ENCODE measurements at places on chromosomes 4 and X. TPM values are rescaled to one million over a fixed set of nuclear protein-coding genes. Genes with fewer than 3 reads are reported as not detected.

DNA sequence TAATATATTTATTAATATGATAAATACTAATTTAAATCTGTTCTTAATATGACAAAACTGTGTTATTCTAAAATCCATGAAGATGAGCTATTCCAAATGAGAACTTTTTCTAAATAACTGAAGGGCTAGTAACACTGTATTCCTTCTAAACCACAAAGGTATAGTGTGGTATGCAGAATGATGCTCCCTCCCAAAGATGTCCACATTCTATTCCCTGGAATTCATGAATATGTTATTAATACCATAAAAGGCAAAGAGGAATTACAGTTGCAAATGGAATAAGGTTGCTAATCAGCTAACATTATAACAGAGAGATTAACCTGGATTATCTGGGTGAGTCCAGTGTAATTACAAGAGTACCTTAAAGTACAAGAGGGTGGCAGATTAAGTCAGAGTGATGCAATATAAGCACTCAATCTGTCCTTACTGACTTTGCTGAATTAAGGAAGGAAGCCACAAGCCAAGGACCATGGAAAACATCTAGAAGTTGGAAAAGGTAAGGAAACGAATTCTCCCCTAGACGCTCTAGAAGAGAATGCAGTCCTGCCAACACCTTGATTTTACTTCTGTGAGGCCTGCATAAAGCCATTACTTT lies 20.7 kb upstream of the MAB21L2 start:
- no peaks in the 10 kb centered on the region for H3K27me3 ChIP-seq
- H3K36me3 ChIP-seq = peaks cover 10% of the 10 kb centered on the region
- no peak for DNase-seq
- no peaks in the 10 kb centered on the region for H3K4me1 ChIP-seq

- no peaks in the 10 kb centered on the region for H3K36me3 ChIP-seq
- no peaks in the 10 kb centered on the region for H3K27me3 ChIP-seq
- H3K4me3 ChIP-seq = no peak overlapping the region
- DNase-seq = no peak
- no peak overlapping the region for H3K27ac ChIP-seq
These were observed 90.7 kb downstream of the PALLD start for GRCh38 chr4:168587411-168588125.

GRCh38 chrX:97334850-97335249 lies 451.1 kb downstream of the RPA4 start:
- DNase-seq = no peak
- no peak overlapping the region for H3K27ac ChIP-seq
- no peaks in the 10 kb centered on the region for H3K36me3 ChIP-seq
- H3K4me3 ChIP-seq = no peak overlapping the region
- H3K4me1 ChIP-seq = no peaks in the 10 kb centered on the region
- no peaks in the 10 kb centered on the region for H3K27me3 ChIP-seq

DNA sequence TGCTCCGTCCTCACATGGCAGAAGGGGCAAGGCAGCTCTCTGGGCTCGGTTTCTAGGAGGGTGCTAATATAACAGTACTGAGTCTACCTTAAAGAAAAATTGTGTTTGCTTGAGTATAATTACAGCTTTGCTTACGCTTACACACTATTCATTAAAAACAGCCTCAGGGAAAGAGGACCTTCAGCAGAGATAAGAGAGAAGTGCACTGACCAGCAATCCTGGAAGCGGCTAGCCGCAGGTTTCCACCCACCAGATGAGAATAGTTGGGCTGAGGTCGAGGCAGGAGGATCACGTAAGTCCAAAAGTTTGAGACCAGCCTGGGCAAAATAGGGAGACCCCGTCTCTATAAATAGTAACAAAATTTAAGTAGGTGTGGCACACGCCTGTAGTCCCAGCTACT lies 15.2 kb upstream of the MRFAP1 start:
- H3K36me3 ChIP-seq = peaks cover 7% of the 10 kb centered on the region
- no peak overlapping the region for H3K27ac ChIP-seq
- no peaks in the 10 kb centered on the region for H3K27me3 ChIP-seq
- no peak for DNase-seq
- H3K4me3 ChIP-seq = no peak overlapping the region

DNA sequence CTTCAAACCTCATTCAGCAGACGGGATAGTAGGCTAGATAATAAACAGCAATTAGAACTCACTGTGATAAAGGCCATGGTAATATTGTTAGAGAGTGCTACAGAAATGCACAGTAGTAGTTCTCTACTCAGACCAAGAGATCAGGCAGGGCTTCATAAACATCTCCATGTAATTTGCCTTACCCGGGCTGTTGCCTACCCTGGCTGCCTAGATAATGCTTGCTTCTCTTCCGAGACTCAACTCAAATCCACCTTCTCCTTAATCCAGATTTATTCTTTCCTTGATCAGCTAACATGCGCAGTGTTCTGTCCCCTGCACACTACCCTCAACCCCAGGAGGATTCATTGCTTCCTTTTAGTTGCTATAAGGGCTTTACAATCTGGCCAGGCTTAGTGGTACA lies 21.8 kb downstream of the ANK2 start:
- H3K4me1 ChIP-seq = no peaks in the 10 kb centered on the region
- no peak overlapping the region for H3K4me3 ChIP-seq
- no peak for DNase-seq
- no peaks in the 10 kb centered on the region for H3K36me3 ChIP-seq

GRCh38 chr4:186534056-186534455 lies 21.3 kb downstream of the MTNR1A start:
- no peak overlapping the region for H3K4me3 ChIP-seq
- no peaks in the 10 kb centered on the region for H3K27me3 ChIP-seq
- no peaks in the 10 kb centered on the region for H3K4me1 ChIP-seq
- DNase-seq = no peak

DNA sequence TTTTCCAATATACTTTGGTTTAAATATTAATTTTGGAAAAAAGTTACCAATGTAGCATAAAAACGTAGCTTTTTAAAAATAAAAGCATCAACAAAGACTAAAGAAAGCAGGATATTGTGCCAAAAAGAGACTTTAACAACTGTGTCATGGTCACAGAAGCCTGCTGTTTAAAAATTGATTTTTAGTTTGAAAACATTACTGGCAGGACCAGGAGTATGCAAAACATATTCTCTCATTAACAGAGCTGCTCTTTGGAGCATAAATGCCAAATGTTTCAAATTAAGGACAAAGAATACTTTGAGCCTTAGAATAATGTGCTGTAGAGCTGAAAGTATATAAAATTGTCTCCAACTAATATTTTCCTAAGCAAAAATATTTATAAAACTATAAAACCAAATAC lies 279.0 kb downstream of the ARAP2 start:
- H3K27ac ChIP-seq = no peak overlapping the region
- H3K4me1 ChIP-seq = no peaks in the 10 kb centered on the region
- no peak overlapping the region for H3K4me3 ChIP-seq
- H3K27me3 ChIP-seq = no peaks in the 10 kb centered on the region
- no peak for DNase-seq

- no peaks in the 10 kb centered on the region for H3K4me1 ChIP-seq
- no peak overlapping the region for H3K27ac ChIP-seq
- peaks cover 28% of the 10 kb centered on the region for H3K36me3 ChIP-seq
- H3K27me3 ChIP-seq = no peaks in the 10 kb centered on the region
- H3K4me3 ChIP-seq = peak overlapping the region; percentile 74
These were observed 3.4 kb downstream of the PRPS2 start for GRCh38 chrX:12794654-12795053.

DNA sequence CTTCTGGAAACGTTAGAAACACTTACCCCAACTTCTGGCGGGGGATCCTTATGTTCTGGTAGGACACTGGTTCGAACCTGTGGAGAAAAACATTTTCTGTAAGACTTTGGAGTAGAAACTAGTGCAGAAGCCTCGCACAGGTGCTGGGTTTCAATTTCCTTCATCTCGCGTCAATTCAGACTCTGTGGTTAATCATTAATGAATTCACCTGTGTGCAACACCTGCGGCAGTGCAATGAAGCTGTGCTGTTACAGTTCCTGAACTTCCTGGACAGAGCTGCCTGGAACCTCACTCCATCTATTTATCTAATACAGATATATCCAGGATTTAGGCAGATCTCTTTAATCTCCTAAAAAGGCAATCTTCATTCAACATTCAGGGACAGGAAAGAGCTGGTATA lies 531.4 kb downstream of the INPP4B start:
- no peaks in the 10 kb centered on the region for H3K36me3 ChIP-seq
- peaks cover 6% of the 10 kb centered on the region for H3K4me1 ChIP-seq
- no peak overlapping the region for H3K27ac ChIP-seq

GRCh38 chrX:16807548-16807947 lies 21.3 kb downstream of the TXLNG start:
- no peak for DNase-seq
- H3K4me3 ChIP-seq = no peak overlapping the region
- no peaks in the 10 kb centered on the region for H3K36me3 ChIP-seq
- peak overlapping the region; percentile 62 for H3K27ac ChIP-seq
- H3K27me3 ChIP-seq = no peaks in the 10 kb centered on the region

- H3K27me3 ChIP-seq = no peaks in the 10 kb centered on the region
- no peak for DNase-seq
- no peaks in the 10 kb centered on the region for H3K4me1 ChIP-seq
- H3K27ac ChIP-seq = no peak within 1 kb of the TSS
- no peaks in the 10 kb centered on the region for H3K36me3 ChIP-seq
- no peak within 1 kb of the TSS for H3K4me3 ChIP-seq
These were observed at the start of gene SYTL5 for GRCh38 chrX:38006291-38006690. Gene SYTL5, plus strand, starts transcription at chrX:38006553. Its CDS starts 27,337 bp downstream, at chrX:38033890.

DNA sequence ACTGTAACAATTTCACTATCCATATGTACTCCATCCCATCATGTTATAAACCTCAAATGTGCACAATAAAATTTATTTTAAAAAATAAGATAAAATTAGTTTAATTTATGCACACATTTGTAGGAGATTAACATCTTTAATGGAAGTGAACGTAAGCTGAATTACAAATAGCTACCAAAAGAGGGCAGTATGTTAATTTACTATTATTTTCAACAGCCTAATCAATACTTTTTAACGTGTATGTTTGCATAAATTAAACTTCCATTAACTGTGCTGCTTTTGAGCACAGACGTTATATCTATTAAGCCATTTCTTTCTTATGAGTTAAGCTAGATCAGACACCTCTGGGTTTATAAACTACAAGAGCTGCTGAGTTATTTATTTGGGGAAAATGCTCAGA lies 56.5 kb upstream of the PHKA2 start:
- H3K36me3 ChIP-seq = no peaks in the 10 kb centered on the region
- no peaks in the 10 kb centered on the region for H3K4me1 ChIP-seq
- no peaks in the 10 kb centered on the region for H3K27me3 ChIP-seq
- no peak for DNase-seq
- no peak overlapping the region for H3K27ac ChIP-seq

DNA sequence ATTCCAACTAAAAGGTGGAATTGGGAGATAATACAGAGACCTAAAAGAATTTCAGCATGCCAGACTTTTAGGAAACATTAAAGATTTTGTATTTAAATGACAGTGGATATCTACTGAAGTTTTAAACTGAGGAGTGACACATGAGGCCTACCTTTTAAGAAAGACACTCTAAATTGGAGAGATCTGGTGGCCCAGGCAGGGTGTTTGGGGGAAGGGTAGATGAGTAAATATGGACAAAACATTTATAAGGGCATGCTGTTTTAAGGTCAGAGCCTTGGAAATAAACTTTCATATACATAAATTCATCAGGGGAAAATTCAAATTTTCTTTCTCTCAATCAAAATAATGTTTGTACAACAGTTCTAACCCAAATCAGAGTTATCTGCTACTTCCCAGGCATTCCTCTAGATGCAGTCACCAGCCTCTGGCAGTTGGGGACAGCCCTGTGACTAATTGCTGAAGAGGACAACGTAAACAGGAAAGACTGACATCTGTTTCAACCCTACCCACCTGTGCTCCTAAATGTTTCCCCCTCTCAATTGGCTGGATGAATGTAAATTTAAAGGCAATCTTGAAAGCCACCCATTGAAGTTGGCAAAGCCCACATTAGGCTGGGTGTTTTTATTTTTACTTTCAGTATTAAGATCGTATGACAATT lies 1646.9 kb upstream of the ADGRL3 start:
- peak overlapping the region; percentile 24 for H3K4me3 ChIP-seq
- H3K27ac ChIP-seq = no peak overlapping the region
- DNase-seq = no peak
- no peaks in the 10 kb centered on the region for H3K36me3 ChIP-seq
- H3K4me1 ChIP-seq = no peaks in the 10 kb centered on the region

DNA sequence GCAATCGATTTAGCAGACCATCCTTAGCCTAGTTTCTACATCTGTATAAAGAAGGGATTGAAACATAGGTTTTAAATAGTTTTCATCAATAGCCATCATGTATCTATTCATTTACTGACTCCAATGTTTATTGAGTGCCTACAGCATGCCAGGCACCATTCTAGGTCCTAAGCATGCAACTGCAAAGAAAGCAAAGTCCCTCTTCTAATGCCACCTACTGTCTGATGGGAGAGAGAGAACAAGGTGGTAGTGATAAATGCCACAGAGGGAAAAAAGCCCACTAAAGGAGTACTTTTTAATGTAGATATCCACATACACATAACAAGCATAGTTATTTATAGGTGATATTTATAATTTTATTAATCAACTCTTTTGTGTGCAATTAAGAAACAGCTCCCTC lies 67.6 kb upstream of the PPARGC1A start:
- no peak overlapping the region for H3K27ac ChIP-seq
- DNase-seq = no peak
- H3K36me3 ChIP-seq = no peaks in the 10 kb centered on the region
- no peaks in the 10 kb centered on the region for H3K4me1 ChIP-seq
- no peak overlapping the region for H3K4me3 ChIP-seq

DNA sequence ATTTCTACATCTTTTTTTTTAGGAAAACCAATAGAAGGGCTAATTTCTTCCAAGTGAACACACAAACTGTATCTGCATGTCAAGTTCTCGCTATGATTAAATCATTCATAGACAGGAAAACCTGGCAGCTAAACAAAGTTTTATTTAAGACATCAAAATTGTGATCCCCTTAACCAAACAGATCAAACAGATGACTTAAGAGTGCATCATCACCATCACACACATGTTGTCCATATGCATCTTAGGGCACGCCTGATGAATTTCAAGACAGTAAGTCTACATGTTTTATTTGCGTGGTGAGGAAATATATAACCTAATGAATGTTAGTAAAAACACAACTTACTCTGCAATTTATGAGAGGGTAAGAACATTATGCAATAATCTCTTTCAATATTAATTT lies 317.0 kb upstream of the ANXA10 start:
- DNase-seq = no peak
- H3K27ac ChIP-seq = no peak overlapping the region
- no peaks in the 10 kb centered on the region for H3K36me3 ChIP-seq
- no peaks in the 10 kb centered on the region for H3K27me3 ChIP-seq
- H3K4me3 ChIP-seq = no peak overlapping the region

DNA sequence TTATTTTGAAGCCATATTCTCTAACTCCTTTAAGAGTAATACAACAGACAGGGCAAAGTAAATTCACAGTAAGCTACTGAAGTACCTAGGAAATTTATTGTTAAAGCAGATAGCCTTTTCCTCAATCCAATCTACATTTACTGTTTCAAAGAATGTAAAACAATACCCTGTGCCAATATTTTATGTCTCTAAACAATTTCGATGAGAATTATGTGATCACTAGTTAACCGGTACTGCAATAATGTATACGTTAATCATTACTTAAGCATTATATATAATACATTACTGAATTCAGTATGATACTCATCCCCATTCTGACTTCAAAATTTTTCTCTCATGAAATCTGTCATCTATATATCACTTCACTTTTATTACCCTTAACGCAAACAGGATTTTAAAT lies 28.5 kb downstream of the KLHL13 start:
- DNase-seq = no peak
- no peaks in the 10 kb centered on the region for H3K4me1 ChIP-seq
- no peak overlapping the region for H3K4me3 ChIP-seq
- H3K27ac ChIP-seq = no peak overlapping the region

The MXRA5 gene
- 0.22 TPM for total RNA-seq

The CT47A1 gene
- not detected for total RNA-seq

The MMGT1 gene
- total RNA-seq = 29.9 TPM

The GPC4 gene
- 23.7 TPM for total RNA-seq

The AFF1 gene
- total RNA-seq = 105 TPM

The CCSER1 gene
- 4.0 TPM for total RNA-seq

The GALNT7 gene
- 9.6 TPM for total RNA-seq

The DUSP21 gene
- total RNA-seq = not detected

The RHOXF1 gene
- total RNA-seq = not detected

Data from tibial nerve (tissue), 4 donors.